ENCODE measurements at places on chromosomes 12 and 14.

GRCh38 chr14:103560691-103561090 is 1.8 kb downstream of the BAG5 start:
- no peak for DNase-seq

DNA sequence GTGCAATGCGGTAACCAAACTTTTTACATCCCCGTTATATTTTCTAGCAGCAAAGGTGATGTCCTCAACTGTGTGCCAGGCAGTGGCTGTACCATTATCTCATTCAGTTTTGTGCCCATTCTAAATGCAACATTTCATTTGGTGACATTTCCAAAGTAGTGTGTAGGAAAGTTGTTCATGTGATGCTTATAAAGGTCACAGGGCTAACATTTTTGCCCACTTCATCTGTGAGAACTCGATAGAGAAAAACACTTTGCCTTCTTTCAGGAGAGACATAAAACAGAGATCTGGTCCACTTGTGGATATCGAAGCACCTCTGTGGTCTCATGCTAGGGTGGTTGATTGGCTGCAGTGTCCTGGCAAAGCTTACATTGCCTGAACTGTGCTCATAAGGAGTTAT is 414.2 kb upstream of the PDE3A start:
- no peak for DNase-seq

DNA sequence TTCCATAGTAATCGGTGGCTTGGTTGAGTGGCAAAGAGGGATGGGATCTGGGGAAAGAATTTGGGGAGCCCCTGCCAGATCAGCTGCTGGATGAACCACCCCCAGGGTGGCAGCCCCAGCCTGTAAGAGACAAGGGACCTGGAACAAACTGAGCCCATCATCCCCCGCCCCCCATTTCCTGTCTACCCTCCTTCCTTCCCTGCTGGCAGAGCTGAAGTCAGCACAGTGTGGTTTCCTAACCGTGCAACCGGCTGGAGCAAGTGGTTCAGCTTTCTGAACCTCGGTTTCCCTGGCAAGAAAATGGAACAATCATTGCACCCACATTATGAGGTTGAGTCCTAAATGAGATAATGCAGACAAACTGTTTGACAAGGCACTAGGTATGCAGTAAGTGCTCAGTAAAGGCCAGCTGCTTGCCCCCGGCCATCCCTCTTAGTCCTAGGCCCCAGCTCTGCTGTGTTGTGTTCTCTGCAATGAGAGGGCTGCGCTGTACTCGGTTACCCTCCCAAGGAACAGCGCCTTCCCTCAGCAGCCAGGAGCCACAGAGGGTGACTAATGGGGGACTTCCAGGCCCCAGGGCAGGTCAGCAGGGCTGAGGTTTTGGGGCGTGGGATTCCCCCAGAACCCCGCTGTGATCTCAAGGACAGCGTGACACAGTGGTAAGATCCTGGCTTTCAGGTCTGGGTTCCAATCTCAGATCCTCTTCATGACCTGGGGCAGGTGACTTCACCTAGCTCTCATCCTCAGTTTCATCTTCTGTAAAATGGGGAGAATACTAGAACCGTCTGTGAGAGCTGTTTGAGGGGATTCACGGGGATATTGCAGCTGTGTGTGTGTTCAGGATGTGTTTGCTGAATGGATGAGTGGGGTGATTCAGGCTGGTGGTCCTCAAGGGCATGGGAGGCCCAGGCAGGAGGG is 16.5 kb downstream of the SELPLG start:
- peak; percentile 80 for DNase-seq

GRCh38 chr14:50037852-50038251 is 78.5 kb downstream of the VCPKMT start:
- DNase-seq: peak; percentile 44

DNA sequence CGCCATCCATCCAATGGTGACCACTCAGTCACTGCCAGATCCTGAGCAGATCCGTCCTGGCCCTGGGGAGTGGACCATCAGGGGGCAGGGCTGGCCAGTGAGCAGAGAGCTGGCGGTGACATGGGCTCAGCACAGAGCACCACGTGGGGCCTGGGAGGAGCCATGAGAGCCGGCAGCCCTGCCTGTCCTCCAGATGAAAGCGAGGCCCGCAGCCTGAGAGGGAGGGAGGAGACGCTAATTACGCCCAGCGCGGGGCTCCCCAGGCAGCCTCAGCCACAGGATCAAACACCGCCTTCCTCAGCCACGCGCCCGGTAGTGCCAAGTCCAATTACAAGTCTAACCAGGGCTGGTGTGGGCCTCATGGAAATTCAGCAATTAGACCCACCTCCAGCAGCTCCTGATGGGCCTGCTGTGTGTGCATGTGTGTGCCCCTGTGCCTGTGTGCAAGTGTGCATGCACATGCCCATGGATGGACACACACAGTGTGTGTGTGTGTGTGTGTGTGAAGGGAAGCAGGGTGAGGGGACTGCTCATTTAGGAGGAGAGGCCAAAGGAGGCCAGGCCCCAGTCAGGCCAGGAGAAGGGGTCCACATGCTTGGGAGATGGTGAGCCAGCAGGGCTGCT is 68.0 kb downstream of the KIF26A start:
- DNase-seq: peak; percentile 20

- no peak for DNase-seq
Measured at GRCh38 chr12:52537101-52537500, 15.8 kb downstream of the KRT71 start.

GRCh38 chr14:67002994-67003753 is 186.1 kb upstream of the GARIN2 start:
- no peak for DNase-seq

GRCh38 chr14:33551963-33552362 is 398.9 kb downstream of the EGLN3 start:
- DNase-seq: no peak

- no peak for DNase-seq
Measured at GRCh38 chr12:7197841-7198240, 8.4 kb downstream of the PEX5 start.

All from hematopoietic multipotent progenitor cell treated with erythropoietin and hydrocortisone succinate and interleukin-3 and kit ligand, for 4 days (in vitro differentiated cells).